A172 (cell line): ENCODE measurements at places on chromosomes 1 and 21.

GRCh38 chr1:39845569-39846566 is 37.4 kb downstream of the TRIT1 start:
- peak; percentile 84 for DNase-seq

DNA sequence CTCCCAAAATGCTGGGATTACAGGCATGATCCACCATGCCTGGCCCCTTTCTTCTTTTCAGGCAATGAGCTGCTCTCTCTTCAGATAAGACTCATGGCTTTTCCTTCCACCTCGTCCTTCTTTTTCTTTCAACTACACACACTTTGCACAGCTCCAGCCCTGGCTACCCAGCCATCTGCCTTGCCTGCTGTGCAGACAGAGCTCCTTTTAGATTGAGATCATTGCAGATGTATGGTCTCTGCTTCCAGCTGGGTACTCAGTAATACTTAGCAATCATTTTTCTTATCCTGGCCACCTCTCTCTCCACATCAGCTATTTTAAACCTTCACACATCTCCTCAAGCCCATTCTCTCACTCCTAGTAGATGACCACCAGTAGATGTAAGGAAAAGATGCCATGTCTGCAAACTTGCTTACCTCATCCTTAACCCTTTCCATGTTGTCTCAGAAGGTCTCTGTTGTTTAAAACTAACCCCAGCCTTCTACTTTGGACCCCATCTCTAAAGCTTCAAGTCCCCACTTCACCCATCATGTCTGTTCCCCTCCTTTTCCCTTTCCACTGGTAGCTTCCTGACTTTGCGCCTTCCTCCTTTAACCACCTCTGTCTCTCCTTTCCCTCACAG is 7.3 kb downstream of the RAB4A start:
- no peak for DNase-seq

GRCh38 chr1:93995837-93996536 is 86.8 kb upstream of the GCLM start:
- peak; percentile 31 for DNase-seq

DNA sequence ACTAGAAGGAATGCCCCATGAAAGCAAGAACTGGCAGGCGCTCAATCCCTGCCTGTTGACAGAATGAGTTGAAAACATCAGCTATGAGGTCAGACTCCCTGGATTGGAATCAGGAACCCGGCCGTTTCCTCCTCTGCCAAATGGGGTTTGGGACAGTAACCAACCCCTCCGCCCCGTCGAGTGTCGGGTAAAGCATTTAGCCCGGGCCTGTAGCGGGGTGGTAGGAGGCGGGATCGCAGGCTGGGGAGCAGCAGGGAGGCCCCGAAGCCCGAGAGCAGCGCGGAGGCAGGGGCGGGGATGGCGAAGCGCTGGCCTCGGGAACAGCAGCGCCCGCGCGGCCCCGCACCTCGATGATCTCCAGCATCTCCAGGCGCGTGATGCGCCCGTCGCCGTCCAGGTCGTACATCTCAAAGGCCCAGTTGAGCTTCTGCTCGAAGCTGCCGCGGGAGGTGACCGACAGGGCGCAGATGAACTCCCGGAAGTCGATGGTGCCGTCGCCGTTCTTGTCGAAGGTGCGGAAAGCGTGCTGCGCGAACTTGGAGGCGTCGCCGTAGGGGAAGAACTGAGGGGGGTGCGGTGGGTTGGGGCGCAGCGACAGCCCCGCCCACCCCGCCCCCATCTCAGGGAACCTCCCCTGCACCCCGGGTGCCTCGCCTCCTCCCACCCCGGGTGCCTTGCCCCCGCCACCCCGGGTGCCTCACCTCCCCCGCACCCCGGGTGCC is 7.5 kb downstream of the HPCAL4 start:
- DNase-seq: no peak

GRCh38 chr1:112998592-112999235 is 42.7 kb upstream of the SLC16A1 start:
- peak; percentile 31 for DNase-seq

- no peak for DNase-seq
These were observed 35.7 kb downstream of the ATP2B4 start for GRCh38 chr1:203662360-203662759.

- DNase-seq: no peak
These were observed 10.8 kb downstream of the KCNA2 start for GRCh38 chr1:110595353-110595710.

GRCh38 chr21:42644223-42645208 is 8.9 kb upstream of the PDE9A start:
- peak; percentile 25 for DNase-seq

DNA sequence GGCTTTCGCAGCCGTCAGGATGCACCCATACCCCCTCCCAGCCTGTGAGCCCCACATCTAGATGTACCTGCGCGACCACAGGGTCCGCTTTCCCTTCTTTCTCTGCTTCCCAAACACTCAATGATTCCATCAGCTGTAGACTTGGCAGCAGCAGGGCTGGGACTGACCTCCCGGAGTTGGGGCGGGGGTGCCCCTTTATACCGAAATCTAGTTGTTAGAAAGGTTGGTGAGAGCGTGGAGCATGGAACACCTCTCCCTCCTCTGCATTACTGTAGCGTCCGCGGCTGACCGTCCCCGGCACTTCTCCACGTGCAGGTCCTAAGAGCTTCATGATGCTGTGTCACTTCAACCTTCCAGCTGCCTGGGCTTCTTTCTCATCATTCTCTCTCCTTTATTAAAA is 21.1 kb upstream of the ACTRT2 start:
- DNase-seq: no peak

DNA sequence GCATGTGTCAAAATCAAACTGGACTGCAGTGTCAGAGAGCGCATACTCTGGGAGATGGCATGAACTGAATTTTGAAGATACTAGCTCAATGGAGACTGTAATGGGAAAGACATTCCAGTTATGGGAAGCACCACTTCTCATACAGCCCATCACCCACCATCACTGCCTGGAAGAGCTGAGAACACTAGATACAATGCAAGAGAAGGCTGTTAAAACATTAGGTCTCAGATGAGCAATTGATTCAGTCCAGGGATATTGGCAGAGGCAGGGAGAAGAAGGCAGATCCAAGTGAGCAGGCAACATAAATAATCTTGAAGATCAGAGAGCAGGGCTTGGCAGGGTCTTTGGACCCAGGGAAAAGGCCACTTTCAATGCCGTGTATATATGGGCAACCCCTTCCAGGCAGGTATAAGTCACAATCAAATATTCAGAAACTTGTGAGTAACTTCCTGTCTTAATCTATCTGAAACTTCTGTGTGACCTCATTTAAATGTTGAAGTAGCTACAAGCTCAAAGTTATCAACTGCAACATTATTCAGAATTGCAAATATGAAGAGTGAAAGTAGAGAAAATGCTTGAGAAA is 290.3 kb upstream of the SGIP1 start:
- DNase-seq: no peak

GRCh38 chr1:43570277-43570676 is 39.6 kb downstream of the PTPRF start:
- no peak for DNase-seq

DNA sequence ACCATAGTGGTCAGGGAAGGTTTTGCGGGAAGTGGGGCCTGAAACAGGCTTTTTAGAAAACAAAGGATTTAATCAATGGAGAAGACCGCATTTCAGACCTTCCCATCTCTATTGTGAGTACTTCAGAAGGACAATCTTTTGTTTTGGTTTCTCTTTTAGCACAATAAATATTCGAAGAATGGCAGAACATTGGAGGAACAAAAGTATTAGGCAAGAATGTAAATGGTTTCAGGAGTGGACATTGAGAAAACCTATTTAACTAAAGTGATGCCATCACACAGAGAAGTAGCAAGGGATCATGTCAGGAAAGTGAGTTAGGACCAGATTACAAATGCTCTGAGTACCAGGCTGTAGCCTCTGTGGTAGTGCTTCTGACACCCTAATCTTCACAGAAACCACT is 26.8 kb upstream of the UBE2U start:
- no peak for DNase-seq

DNA sequence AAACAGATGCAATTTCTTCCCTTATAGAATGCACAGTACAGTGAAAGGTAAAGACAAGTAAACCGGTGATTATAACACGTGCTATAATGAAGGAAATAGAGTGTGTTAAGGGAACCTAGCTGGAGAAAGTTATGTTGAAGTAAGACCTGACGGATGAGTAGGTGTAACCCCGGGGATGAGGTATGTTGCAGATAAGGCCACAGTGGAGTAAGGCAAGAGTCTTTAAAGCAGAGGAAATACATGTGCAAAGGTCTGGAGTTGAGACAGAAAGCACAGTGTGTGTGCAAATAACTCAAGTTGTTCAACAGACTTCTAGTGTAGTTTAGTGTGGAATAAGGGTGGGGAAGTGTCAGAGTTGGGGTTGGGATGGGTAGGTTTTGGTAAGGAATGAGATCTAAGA is 2.9 kb downstream of the DBT start:
- DNase-seq: no peak

GRCh38 chr1:222786121-222786520 is 28.7 kb upstream of the DISP1 start:
- peak; percentile 46 for DNase-seq

DNA sequence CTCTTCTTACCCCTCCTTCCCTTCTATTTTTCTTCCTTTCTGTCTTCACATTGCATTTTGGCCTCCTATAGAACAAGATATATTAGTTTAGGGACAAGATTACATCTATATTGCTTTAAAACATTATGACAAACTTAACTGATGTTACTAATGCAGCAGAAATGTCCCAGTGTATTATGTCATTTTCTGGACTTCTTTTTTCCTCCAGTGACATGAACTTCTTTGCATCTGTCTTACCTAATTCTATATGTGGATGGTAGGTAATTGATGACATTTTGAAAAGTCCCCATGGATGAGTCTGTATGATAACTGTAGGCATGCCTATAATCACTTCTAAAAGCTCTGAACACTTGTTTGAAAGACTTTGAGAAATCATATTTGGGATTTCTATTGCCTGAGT is 89.5 kb downstream of the FNBP1L start:
- DNase-seq: no peak

- DNase-seq: no peak
These were observed 1.3 kb downstream of the MEF2D start for GRCh38 chr1:156499194-156499841.

- DNase-seq: no peak
These were observed 27.4 kb downstream of the ENO1 start for GRCh38 chr1:8851060-8851459.

- no peak for DNase-seq
These were observed 83.0 kb upstream of the GADD45A start for GRCh38 chr1:67601955-67602354.

- DNase-seq: no peak
These were observed 6.6 kb downstream of the PEX10 start for GRCh38 chr1:2405588-2406295.

DNA sequence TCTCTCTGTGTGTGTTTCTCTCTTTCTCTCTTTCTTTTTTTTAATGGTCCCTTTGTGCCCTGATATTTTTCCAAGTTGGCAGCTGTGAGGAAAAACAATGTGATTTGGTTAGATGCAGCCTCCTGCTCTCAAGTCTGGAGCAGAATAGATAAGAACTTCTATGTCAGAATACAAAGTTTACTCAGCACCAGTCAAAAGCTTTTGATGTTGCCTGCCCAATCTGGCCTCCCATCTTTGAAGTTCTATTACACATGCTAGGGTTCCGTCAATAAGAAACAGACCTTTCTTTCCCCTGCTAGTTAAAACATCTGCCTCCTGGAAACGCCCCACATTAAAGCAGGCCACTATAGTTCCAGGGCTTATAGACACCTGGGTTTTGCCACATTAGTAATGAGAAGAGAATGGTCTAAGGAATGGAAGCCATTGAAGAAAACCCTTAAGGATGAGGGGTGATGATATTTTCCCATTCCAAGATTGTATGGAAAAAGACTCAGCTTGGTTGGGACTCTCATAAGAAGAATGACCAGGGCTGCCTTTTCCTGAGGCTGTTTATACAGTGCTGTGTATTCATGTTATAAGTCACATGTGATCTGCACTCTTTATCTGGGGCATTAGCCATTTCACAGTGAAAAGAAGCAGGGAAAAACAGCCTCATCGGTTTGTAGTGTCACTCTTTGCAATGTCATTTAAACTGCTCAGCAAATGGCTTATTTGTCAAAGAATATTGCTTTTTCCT is 414.7 kb upstream of the PROX1 start:
- no peak for DNase-seq
